Esophagus (tissue), 2 donors: ENCODE measurements at places on chromosomes 6 and 20. TPM values are rescaled to one million over a fixed set of nuclear protein-coding genes. Genes with fewer than 3 reads are reported as not detected.

The BPI gene
- 0.02 TPM for polyA plus RNA-seq

The OGFRL1 gene
- polyA plus RNA-seq, result 12.1 TPM

The RIPPLY2 gene
- 0.09 TPM for polyA plus RNA-seq

The GPX6 gene
- not detected for polyA plus RNA-seq

The CDH4 gene
- polyA plus RNA-seq, result 0.05 TPM

The CYP21A2 gene
- polyA plus RNA-seq, result 0.43 TPM

The ULBP3 gene
- polyA plus RNA-seq, result 0.61 TPM
